CD4-positive, alpha-beta T cell (primary cell): ENCODE measurements at places on chromosomes 1 and 21. TPM values are rescaled to one million over a fixed set of nuclear protein-coding genes. Genes with fewer than 3 reads are reported as not detected.
A peak's percentile ranks its signal among the peaks of the same experiment; 100 is the strongest.

DNA sequence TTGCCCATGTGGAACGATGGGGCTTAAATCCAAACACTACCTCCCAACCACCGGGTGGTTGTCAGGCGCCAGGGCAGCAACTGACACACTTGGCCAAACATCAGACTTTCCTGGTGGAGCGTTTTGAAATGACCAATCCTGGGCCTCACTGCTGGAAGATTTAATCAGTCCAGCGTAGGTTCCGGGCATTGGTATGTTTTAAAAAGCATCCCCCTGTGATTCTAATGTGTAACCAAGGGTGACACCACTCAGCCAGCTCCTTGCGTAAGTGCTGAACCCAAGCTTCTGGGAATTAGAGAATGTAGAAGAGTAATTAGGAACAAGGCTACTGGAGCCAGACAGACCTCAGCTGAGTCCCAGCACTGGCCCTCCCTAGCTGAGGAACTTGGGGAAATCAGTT lies 44.8 kb upstream of the KAZN start:
- DNase-seq = no peak

The TMEM81 gene
- 2.2 TPM for total RNA-seq

DNA sequence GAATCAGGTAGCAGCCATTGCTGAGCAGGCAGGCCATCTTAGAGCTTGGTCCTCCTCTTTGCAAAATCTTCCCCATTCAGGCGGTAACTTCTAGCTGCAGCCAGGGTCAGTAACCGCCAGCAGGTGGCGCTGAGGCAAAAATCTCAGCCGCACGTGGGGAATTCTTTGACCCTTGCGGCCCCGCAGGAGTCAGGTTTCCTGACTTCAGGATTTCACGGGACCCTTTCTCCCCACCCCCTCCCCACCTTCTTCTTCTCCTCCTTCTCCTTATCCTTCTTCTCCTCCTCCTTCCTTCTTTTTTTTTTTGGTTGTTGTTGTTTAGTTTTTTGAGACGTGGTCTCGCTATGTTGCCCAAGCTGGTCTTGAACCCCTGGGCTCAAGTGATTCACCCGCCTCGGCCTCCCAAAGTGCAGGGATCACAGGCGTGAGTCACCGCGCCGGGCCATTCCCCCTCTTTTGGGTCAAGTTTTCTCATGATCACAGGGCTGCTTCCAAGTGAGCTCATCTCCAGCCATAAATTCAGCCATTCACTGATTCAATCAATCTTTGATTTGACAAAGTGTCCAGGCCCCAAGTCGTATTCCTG lies 33.4 kb upstream of the TENT5B start:
- DNase-seq = peak; percentile 36

DNA sequence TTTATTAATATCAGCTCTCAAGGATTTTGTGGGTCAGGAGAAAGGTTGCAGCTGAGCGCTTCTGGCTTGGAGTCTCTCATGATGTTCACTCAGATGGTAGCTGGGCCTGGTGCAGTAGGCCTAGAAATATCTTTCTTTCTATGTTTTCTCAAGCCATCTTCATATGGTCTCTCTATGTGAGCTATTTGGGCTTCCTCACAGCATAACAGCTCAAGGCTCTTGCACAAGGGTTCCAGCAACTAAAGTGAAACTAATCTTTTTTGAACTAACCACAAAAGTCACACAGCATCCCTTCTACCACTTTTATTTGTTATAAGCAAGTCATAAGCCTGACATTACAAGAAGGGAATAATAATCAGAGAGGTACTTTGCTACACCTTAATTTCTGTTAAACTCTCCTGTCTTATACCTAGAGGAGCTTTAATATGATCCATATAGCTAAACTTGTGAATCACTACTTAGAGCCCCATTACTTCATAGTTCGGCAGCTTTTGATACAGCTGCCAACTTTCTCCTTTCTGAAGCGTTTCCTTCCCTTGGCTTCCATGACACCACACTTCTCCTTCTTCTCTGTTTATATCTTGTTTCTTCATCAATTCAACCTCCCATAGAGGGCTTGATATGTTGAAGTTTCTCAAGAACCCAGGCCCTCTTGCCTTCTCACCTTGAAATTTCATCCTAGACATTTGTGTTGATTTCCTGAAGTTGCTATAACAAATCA lies 720.2 kb downstream of the LTN1 start:
- DNase-seq = no peak

DNA sequence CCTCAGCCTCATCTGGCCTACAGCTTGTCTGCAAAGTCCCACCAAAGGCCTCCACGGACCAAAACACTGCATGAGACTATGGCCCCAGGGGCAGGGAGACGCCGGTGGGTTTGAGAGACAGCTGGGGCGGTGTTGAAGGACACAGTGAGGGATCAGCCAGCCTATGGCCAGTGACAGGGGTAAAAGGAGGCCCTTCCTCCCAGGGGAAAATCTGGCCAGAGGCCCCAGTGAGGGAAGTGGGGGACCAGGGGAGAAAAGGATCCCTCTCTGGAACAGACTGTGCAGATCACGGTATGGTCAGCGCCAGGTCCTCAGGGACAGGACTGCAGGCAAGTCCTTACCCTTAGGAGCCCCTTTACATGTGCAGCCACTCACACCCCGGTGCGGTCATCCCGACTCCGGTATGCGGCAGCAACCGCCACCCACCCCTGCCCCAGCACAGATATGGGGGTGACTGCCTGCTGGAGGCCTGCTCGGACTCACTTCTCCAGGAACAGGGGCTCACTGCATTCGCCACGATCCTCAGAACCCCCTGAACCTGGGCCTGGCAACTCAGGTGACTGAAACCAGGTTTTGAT lies 1.3 kb downstream of the CERS2 start:
- peak; percentile 7 for DNase-seq

DNA sequence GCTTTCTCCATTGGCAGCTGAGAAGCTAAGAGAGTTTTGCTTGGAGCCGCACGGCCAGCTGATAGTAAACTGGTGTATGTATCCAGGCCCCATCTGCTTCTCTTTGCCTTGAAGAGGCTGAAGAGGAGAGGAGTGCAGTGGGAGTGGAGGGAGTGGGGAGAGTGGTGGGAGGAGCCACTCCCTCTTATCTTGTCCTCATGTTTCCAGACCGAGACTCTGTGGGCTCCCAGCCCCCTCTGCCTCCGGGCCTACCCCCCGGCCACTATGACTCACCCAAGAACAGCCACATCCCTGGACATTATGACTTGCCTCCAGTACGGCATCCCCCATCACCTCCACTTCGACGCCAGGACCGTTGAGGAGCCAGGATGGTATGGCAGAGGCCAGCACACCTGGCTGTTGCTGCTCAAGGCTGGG lies 6.0 kb upstream of the LRRC71 start:
- no peak for DNase-seq

DNA sequence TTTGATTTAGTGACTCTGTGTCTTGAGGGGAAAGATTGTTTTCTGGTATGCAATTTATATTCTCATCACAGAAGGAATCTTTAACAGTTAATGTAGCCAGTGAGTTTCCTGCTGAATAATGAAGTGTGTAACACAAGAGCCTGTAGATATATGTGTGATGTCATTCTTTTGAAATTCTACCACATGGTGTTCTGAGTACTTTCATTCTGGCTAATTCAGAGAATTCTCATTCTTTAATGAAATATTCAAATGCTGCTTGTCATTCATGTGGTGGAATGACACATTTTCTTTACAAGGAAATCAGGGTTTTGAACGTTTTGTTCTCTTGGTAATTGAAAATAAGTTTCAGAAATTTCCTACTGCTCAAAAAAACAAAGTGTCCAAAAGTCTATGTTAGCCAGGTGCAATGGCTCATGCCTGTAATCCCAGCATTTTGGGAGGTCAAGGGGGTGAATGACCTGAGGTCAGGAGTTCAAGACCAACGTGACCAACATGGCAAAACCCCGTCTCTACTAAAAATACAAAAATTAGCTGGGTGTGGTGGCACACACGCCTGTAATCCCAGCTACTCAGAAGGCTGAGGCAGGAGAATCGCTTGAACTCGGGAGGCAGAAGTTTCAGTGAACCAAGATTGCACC lies 79.6 kb downstream of the MAP3K21 start:
- no peak for DNase-seq

The TP73 gene
- total RNA-seq = not detected

GRCh38 chr1:198637916-198638437 lies 863 bp upstream of the PTPRC start:
- no peak for DNase-seq

DNA sequence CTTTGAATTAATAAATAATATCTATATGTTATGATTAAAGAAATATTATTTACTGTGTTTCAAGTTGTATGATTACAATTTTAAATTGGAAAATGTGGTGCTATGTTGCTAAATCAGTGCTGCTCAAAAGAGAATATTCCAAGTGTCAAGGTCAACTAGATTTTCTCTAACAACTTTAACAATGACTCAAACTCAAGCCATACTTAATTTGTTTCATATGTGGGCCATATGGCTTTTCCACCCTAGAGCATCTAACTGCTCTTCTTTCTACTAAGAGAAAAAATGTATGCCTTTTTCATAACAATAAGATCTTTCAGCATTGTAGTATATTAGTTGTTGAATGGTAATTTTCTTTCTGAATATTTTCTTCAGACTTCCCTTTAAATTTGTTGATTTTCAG lies 8.3 kb upstream of the SYT14 start:
- no peak for DNase-seq

DNA sequence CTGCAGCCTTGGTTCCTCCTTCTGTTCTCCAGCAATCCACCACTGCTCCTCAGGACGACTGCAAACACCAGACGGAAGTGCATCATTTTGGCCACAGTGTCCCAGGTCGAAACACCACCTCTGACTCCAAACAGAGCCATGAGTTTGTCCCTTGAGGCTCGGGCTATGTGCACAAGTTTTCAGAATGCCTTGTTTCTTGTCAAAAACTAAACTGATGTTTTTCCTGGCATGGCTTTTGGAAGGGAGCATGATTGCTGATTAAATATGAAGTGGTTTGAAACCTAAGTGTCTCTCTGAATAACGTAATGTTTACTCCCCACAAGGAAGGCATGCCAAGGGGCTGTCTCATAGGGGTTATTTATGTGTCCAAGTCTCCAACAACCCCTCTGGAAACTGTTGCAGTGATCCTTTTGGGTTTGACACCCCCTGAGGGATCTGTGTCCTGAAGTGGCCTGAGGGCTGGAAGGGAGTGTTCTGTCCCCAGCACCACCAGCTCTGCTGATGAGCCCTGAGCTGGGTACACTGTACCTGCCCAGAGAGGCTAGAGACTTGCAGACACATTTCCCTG lies 132.7 kb downstream of the PLPP3 start:
- DNase-seq = no peak

GRCh38 chr21:37450445-37450941 lies 83.9 kb downstream of the DYRK1A start:
- DNase-seq = no peak

DNA sequence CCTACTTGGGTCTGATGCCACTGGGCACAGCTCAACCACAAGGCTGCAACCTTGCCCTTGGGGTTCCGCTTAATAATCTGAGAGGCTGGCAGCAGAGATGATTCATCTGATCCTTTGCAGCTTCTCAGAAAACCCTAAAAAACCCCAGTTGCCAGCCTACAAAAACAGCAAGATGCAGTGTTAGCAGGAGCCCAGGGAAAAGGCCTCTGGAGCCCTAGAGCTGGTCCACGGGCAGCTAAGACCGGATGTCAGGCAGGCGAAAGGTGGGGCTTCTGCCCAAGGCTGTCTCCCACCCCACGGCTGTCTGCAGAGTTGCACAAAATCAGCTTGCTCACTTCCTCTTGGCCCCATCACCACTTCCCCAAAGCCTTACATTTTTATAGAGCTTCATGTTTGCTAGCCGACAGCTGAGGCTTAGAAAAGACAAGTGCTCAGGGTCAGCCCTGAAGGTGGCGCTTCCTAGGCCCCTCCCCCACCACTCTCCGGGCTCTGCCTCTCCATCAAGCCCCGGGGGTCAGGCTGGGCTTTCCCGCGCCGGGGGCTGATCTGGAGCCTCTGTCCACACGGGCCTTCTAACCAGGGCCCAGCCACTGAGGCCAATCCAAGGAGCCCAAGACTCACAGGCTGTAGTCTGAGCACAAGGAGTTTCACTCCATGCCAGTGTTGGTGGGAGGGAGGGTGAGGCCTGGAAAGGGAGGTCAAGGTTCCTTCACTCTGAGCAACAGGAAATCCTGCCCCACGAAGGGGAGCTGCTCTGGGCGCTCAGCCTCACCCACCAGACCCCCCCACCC lies 4.2 kb upstream of the ADORA3 start:
- DNase-seq = peak; percentile 83

DNA sequence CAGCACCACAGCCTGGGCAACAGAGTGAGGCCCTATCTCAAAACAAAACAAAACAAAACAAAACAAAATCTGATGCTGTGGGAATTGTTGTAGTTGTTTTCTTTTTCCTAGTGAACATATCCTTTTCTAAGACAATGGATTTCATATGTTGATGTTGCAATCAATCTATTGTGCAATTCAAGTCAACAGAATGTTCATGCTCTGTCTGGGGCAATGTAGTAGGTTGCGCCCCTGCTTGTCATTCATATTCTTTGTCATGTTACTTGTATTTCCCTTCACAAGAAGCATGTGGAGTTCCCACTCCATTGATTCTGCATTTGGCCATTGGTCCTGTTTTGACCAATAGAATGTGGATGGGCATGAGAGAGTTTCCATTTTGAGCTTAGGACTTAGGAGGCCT lies 223.9 kb downstream of the DUSP10 start:
- DNase-seq = no peak

The HSD3B1 gene
- not detected for total RNA-seq

GRCh38 chr1:183986941-183987340 lies 50.6 kb downstream of the COLGALT2 start:
- DNase-seq = no peak

DNA sequence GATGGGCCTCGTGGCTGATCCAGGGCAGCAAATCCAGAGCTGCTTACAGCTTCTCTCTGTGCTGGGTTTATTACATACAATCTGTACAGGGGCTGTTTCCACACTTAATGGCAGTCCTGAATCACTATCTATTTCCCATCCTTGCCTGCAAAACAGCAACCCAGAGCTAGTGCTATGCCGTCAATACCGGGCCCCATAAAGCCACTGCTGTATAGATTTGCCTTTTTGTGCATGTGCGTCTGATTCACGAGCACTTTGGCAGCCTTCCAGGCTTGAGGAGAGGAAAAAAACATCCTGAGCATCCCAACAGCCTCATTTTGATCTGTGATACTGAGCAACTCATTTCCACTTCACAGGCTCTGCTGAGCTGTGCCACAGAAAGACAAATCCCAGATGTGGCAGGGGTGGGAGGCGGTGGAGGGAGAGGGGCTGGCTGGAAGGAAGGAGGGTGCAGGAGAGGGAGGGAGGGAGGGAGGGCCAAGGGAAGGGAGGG lies 65.2 kb upstream of the TARBP1 start:
- peak; percentile 39 for DNase-seq

- DNase-seq = no peak
These were observed 59.4 kb upstream of the DUSP10 start for GRCh38 chr1:221801251-221801661.

The AMY1C gene
- total RNA-seq = not detected

The S100A12 gene
- 5.5 TPM for total RNA-seq
